ENCODE measurements at places on chromosomes 2 and 18. TPM values are rescaled to one million over a fixed set of nuclear protein-coding genes. Genes with fewer than 3 reads are reported as not detected.

DNA sequence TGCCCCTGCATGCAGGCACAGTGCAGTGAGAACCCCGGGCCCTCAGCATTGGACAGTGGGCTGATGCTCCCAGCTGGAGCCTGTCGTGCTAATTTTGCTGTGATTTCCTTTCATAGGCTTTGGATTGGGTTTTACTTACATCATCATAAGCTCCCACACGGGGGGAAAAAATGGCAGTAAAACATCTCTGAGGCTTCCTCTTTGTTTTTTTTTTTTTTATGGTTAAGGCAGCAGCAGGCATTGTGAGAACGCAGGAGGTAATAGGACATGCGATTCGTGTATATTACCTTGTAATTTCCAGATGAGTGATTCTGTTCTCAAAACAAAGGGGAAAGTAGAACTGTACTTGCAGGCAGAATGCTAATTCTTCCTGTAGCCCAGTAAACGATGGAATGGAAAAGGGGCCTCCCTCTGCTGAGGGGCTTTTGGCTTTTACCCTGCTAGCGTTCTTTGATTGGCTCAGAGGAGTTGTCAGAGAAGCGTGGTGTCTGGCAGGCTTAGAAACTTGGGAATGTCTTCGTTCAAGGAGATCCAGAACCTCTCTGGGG lies 89.7 kb downstream of the NPAS2 start:
- DNase-seq, result no peak
- no peak overlapping the region for H3K27ac ChIP-seq
- H3K36me3 ChIP-seq, result no peaks in the 10 kb centered on the region
- H3K4me1 ChIP-seq, result no peaks in the 10 kb centered on the region
- H3K27me3 ChIP-seq, result no peaks in the 10 kb centered on the region

DNA sequence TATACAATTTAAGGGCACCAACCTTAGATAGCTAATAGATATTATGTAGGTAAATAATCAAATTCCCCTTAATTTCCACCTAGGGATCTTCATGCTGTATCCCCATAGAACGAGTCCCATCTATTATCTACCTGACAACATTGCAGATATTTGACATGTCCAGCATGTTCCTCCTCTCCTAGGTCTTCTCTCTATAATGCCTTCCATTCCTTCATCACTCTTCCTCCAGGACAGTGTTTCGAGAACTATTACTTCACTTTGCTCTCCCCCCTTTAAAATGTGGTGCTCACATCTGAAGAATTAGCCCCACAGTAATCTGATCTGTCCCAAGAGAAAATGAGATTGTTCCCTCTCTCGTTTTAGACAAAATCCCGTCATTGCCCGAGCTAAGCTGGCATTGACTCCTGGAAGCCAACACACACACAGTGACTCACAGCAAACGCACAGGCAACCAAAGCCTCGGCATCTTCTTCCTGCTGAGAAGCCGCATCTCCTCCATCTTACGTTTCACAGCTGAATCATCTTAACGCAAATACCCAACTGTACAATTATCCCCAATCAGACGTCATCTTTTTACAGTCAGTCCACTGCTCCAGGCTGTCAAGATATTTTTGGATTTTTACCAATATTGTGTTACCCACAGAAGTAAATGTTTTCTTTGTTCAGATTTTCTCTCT lies 162.9 kb upstream of the AGAP1 start:
- no peak for DNase-seq
- H3K27ac ChIP-seq, result no peak overlapping the region
- no peaks in the 10 kb centered on the region for H3K4me1 ChIP-seq
- peaks cover 11% of the 10 kb centered on the region for H3K27me3 ChIP-seq
- H3K36me3 ChIP-seq, result no peaks in the 10 kb centered on the region

- no peak overlapping the region for H3K27ac ChIP-seq
- no peaks in the 10 kb centered on the region for H3K4me1 ChIP-seq
- H3K27me3 ChIP-seq, result no peaks in the 10 kb centered on the region
- H3K36me3 ChIP-seq, result no peaks in the 10 kb centered on the region
Observed at GRCh38 chr2:150222379-150222778, 265.1 kb downstream of the RND3 start.

DNA sequence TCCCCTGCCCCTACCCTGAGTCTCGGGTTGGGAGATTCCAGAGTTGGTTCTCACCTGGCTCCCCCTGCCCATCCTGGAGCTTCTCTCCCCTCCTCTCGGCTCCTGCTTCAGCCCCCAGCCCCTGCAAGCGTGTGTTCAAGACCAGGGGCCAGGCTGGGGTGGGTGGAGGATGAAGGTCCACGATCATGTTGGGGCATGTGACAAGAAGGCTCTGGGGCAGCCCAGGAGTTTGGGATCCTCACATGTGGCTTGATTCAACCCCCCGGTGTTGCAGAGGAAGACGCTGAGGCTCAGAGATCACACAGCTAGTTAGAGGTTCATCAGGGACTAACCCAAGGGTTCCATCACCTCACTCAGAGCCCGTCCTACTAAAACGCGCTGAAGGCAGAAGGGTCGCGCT lies 14.2 kb upstream of the TUBB6 start:
- H3K27ac ChIP-seq, result no peak overlapping the region
- peaks cover 1% of the 10 kb centered on the region for H3K27me3 ChIP-seq
- peaks cover 2% of the 10 kb centered on the region for H3K4me1 ChIP-seq
- no peaks in the 10 kb centered on the region for H3K36me3 ChIP-seq

DNA sequence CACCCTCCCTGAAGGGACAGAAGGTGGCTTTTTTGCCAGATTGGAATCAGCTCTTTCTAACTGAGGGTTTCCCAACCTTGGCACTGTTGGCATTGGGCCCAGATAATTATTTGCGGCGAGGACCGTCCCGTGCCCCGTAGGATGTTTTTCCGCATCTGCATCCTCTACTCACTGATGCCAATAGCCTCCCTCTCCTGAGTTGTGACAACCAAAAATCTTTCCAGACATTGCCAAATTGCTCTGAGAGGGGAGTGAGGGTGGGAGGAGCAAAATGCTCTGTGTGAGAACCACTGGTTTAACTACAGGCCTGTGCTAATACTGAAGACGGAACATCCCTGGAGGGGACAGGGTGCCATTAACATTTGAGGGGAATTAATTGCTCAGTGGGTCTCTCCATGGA lies 33.6 kb upstream of the GLI2 start:
- no peaks in the 10 kb centered on the region for H3K36me3 ChIP-seq
- no peak overlapping the region for H3K4me3 ChIP-seq
- no peak overlapping the region for H3K27ac ChIP-seq
- H3K4me1 ChIP-seq, result no peaks in the 10 kb centered on the region
- no peak for DNase-seq

- H3K36me3 ChIP-seq, result no peaks in the 10 kb centered on the region
- no peak overlapping the region for H3K4me3 ChIP-seq
- H3K4me1 ChIP-seq, result no peaks in the 10 kb centered on the region
- H3K27ac ChIP-seq, result no peak overlapping the region
- no peaks in the 10 kb centered on the region for H3K27me3 ChIP-seq
Observed at GRCh38 chr18:45111502-45111848, 430.8 kb downstream of the SETBP1 start.

DNA sequence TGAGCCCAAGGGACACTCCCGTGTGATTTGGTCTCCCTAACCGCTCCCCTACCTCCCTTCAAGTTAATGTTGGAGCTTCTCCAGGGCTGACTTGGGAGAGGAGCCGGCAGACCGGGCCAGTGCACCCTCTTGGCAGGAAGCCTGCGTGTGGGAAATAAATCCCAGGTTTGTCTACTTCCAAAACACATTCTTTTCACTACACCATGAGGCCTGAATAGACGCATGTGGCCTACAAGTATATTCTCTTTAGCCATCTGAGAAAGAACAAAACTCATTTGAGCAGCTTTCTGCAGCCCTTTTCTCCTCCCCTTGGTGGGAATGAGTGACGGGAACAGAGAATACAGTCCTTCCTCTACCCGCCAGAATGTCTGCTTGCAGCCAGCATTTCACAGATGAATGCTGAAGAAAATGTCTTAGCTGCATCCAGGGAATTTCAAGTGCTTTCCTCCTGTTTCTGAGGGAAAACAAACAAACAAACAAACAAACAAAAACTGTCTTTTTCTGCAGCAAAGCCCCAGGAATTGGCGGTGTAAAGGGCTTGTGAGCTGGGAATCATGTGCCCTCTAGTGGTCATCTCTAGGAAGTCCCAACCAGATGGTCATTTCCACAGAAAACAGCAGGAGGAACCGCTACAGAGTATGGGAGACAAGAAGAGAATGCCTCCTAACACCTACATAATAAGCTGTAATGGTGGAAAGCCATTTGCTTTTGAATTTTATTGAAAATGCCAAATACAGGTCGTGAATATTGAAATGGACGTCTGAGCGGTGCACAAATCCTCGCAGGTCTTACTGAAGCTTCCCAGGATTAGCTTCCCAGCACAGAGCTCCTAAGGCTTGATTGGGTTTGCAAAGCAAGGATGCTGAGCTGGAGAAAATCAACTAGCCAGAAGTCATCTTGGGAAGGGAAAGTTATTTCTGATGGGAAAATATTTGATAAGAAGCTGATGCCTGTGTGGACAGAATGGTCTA lies 41.2 kb upstream of the DAPL1 start:
- H3K4me1 ChIP-seq, result no peaks in the 10 kb centered on the region
- H3K27ac ChIP-seq, result no peak overlapping the region
- no peaks in the 10 kb centered on the region for H3K36me3 ChIP-seq
- H3K27me3 ChIP-seq, result no peaks in the 10 kb centered on the region

GRCh38 chr2:192749611-192750200 lies 555.0 kb upstream of the TMEFF2 start:
- H3K27ac ChIP-seq, result no peak overlapping the region
- no peaks in the 10 kb centered on the region for H3K27me3 ChIP-seq
- DNase-seq, result no peak
- H3K36me3 ChIP-seq, result no peaks in the 10 kb centered on the region
- no peak overlapping the region for H3K4me3 ChIP-seq

DNA sequence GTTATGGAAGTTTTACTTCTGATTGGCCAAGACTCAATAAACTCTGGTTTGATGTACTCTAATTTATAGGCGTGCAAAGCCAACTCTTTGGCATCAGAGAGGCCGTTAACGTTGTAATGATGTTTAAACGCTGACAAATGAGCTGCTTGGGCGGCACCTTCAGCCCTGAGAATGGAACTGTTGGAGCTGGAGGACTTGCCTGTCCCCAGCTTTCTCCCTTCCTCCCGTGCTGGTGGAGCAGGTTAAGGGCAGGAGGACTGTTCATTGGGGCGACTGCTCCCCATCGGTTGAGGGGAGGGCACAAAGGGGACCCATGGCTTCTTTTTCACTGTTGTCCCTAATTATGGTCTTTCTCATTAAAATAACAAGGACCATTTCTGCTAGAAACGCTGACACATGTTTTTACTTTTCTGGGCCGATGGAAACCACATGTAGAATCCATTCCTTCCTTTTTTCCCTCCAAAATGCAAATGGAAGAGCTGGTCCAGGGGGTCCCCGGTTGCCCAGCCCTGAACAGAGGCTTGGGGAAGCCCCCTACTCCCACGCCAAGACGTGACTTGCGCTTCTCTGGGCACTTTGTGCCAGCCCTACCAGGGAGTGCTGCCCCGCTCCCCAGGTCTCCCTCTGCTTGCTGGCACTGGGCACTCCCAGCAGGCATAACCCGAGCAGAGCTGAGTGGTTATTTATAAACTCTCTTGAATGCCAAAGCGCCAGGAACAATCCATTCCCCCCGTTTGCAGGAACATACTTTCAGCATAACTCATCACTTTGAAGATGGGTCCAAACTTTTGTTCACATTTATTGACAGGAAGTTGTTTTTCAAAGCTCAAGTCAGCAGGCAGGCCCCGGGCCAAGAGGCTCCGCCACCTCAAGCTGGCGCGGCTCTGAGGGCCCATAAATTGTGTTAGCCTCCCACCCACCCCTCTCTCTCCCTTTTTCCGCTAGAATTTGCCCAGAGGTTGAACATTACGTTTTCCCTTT lies 170.1 kb downstream of the ASB1 start:
- DNase-seq, result peak; percentile 85
- peak overlapping the region; percentile 66 for H3K27ac ChIP-seq
- peaks cover 6% of the 10 kb centered on the region for H3K4me1 ChIP-seq
- no peaks in the 10 kb centered on the region for H3K27me3 ChIP-seq

GRCh38 chr2:166171216-166171615 lies 43.4 kb upstream of the SCN1A start:
- no peaks in the 10 kb centered on the region for H3K36me3 ChIP-seq
- DNase-seq, result no peak
- H3K4me3 ChIP-seq, result no peak overlapping the region

- H3K36me3 ChIP-seq, result no peaks in the 10 kb centered on the region
- H3K4me1 ChIP-seq, result no peaks in the 10 kb centered on the region
- no peak overlapping the region for H3K27ac ChIP-seq
- DNase-seq, result no peak
Observed at GRCh38 chr2:7567646-7568045, 650.4 kb downstream of the RNF144A start.

- H3K27me3 ChIP-seq, result no peaks in the 10 kb centered on the region
- no peaks in the 10 kb centered on the region for H3K4me1 ChIP-seq
- no peak overlapping the region for H3K4me3 ChIP-seq
- DNase-seq, result no peak
- H3K36me3 ChIP-seq, result no peaks in the 10 kb centered on the region
Observed at GRCh38 chr18:72180689-72181088, 363.5 kb downstream of the CBLN2 start.

DNA sequence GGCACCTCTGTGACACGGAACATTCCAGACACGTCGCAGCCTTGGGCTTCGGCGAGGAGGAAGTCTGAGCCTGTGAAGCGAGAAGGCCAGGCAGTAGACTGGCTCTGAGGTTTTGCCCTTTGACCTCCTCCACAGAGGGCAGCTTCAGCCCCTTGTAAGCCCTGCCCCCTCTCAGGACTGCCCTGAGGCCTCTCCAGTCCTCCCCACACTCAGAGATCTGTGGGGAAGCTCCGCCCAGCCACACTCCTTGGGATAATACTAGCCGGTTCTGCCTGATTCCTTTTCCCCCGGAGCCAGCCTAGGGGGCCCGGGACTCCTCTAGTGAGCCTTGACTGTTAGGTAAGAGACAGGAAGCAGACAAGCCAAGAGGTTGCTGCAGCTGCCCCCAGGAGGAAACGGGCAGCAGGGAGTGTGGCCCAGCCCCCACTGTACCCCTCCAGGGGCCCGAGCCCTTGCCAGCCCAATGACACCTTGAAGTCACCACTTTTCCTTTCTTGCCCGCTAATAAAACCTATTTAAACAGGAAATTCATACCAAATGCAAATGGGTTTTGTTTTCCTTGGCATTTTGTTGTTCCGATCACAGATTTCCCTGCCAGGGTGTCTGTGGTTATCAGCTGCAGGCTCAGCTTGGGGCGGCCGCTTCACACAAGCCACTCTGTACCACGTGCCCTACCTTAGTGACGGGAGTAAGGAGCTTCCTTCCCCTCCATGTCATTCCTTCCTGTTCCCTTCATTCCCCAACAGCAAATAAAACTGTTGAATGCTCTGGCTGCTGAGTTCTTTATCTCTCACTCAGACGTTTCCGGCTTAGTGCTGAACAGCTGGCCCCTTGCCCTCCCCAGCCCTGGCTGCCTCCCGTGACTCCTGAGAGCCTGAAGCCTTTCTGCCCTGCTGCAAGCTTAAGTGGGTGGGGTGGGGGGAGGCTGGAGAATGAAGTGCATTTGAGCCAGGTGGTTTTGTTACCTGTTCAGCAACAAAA lies 124.7 kb downstream of the CABLES1 start:
- H3K4me1 ChIP-seq, result no peaks in the 10 kb centered on the region
- H3K36me3 ChIP-seq, result no peaks in the 10 kb centered on the region
- no peaks in the 10 kb centered on the region for H3K27me3 ChIP-seq
- H3K27ac ChIP-seq, result peak overlapping the region; percentile 30
- DNase-seq, result peak; percentile 83
- H3K4me3 ChIP-seq, result peak overlapping the region; percentile 50

Gene NOL4
- total RNA-seq, result not detected

Gene CACNB4
- 0.30 TPM for total RNA-seq

Gene NCKAP5
- 0.62 TPM for total RNA-seq

Gene FAM136A
- 20.0 TPM for total RNA-seq

Gene CYP20A1
- 9.6 TPM for total RNA-seq

Gene ANO7
- 0.47 TPM for total RNA-seq
